Mesothelial cell of epicardium (in vitro differentiated cells): ENCODE measurements at places on chromosomes 6 and 20.

- DNase-seq: no peak
Observed at GRCh38 chr6:35728683-35729678, 7.9 kb upstream of the ARMC12 start.

GRCh38 chr20:25000268-25000801 lies 7.8 kb upstream of the APMAP start:
- peak; percentile 71 for DNase-seq

GRCh38 chr6:111823831-111824607 lies 49.2 kb downstream of the FYN start:
- DNase-seq: no peak

DNA sequence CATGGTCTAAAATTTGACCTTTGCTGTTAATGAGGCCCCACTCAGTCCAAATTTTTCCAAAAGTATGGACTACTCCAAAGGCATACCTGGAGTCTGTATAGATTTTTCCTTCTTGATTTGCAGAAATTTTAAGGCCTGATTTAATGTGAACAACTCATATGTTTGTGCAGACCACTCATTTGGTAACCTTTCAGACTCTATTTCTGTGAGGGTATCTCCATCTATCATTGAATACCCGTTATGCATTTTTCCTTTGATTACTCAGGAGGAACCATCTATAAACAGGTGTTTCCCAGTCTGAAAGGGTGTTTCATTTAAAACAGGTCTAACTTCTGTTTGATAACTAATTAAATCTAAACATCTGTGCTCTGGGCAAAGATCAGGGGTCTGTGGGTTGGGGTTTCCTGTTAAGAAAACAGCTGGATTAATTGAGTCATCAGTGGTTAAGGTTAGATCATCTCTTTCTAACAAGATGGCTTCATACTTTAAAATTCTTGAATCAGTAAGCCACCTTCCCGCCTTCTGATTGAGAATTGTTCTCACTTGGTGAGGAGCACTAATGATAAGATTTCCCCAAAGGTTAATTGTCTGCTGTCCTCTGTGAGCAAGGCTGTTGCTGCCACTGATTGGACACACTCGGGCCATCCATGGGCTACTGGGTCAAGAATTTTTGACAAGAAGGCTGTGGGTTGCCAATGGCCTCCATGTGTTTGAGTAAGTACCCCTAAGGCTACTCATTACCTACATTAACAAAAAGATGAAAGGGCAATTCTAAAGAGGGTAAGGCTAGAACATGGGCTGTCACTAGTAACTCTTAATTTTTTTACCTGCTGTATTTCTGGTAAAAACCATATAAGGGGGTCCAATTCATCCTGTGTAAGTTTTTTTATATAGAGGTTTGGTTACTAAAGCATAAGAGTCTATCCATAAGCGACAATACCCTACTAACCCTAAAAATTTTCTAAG lies 24.1 kb downstream of the HLA-B start:
- no peak for DNase-seq

DNA sequence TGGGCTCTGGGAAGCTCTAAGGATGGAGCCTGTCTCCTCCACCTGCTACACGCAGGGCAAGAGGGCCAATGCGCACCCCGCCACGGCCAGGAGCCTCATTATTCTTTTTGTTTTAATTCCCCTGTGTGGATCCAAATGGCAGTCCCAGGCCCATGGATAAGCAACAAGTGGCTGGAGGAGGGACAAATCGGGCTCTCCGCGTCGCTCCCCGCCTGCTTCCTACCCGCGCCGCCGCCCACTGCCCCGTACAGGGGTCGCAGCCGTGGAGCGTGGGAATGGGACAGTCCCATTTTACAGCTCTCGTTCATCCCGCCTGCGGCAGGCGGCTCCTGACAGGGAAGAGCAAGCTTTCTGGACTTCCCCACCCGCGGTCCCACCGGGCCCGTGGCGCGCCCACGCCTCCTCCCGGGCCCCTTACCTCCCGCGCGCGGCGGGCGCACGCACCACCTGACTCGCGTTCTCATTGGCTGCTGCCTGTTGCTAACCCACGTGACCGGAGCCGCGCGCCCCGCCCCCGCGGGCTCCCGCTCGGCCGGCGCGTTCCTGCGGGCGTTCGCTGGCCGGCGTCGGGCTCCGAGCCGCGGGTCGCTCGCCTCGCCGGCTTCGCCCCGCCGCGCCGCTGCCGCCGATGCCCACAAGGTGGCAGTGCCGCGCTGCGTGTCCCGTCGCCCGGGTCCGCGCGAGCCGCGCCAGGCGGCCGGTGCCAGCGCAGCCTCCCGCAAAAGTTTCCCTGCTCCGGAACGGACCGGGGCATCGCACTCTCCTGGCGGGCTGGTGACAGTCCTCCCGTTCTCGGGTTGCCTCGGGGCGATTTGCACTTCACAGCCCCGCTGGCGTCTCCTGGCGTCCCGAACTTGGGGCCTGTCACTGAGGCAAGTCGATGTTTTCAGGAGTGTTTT lies 93.3 kb downstream of the CD83 start:
- peak; percentile 88 for DNase-seq

DNA sequence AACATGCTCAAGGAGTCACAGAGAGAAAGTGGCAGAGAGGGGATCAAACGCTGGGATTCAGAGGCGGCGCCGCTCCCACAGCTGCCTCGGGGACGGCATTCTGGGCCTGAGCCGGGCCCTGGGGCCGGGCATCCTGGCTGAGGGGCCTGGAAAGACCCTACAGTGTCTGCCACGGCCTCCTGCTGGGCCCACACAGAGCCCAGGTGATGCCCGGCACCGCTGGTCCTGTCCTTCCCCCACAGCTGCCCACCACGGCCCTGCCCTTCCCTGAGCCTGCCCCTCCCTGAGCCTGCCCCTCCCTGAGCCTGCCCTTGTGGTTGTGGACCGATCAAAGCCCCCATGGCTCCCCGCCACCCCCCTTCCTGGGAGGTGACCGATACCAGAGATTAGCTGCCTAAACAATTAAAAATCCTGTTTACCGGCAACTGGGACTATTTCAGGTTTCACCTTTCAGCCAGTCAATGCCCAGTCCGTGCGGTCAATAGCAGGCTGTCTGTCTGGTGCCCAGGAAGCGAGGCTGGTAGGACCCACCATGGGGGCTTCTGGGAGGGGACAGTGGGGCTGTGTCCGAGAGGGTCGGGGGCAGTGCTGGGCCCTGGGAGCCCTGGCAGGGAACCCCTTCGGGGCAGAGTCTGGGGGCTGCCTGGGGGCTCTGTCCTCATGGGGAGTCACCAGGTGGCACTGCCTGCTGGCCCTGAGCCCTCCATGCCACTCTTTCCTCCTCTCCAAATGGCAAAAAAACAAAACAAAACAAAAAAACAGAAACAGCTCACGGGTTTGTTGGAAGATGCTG lies 55.4 kb upstream of the GATA5 start:
- no peak for DNase-seq

GRCh38 chr6:148884461-148884860 lies 137.6 kb downstream of the UST start:
- DNase-seq: no peak

GRCh38 chr6:87806635-87807034 lies 104.6 kb upstream of the AKIRIN2 start:
- no peak for DNase-seq

DNA sequence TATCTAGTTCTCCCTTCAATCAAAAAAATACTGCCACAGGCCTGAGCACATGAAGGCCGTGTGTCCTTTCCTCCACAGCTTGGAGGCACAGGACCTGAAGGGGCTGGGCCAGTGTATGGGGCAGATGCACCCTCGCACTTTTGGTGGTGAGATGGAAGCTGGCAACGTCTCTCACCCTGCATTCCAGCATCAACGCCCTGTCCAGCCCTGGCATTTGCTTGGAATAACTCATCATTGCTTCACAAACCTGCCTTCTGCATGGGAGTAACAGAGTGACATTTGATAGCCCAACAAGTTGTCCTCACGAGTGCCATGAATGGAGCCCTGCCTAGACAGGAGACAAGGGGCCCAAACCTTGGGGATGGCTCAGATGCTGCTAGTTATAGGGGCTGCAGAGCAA lies 257.9 kb downstream of the SMOC2 start:
- no peak for DNase-seq

GRCh38 chr20:39946931-39947330 lies 742.1 kb downstream of the MAFB start:
- DNase-seq: no peak

- DNase-seq: no peak
Observed at GRCh38 chr6:90241229-90241880, 55.3 kb downstream of the BACH2 start.

- DNase-seq: no peak
Observed at GRCh38 chr20:16926626-16927430, 178.7 kb downstream of the OTOR start.

DNA sequence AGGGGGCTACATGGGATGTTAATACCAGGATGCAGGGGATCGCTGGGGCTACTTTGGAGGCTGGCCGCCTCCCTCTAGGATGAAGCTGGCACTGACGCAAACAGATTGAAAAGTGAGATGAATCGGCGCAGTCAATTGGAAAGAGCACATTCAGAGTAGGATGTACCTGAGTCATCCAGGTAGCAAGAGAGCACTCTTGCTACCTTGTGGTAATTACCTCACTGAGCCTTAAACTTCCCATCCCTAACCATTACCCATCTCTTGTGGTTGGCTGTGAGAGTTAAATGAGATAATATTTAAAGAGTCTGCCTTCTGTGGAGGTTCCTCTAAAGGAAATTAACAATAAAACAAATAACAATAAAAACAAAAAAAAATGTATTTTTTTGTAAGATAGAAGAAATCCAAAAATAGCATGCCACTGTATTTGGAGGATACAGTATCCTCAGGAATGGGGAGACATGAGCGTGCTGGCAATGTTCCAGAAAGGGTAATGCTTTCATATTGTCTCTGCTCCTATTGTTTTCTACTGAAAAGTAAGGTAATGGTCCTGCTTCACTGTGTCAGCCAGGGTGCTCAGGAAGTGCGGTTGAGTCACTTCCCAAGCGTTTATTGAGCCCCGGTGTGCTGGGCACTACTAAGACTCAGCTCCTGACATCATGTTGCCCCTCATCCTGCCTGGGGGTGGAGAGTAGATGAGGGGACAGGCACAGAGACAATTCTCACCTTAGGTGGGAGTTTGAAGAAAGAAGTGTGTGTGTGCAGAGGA lies 301.1 kb downstream of the EYA4 start:
- no peak for DNase-seq

- no peak for DNase-seq
Observed at GRCh38 chr20:48841875-48842529, 14.2 kb upstream of the PREX1 start.

DNA sequence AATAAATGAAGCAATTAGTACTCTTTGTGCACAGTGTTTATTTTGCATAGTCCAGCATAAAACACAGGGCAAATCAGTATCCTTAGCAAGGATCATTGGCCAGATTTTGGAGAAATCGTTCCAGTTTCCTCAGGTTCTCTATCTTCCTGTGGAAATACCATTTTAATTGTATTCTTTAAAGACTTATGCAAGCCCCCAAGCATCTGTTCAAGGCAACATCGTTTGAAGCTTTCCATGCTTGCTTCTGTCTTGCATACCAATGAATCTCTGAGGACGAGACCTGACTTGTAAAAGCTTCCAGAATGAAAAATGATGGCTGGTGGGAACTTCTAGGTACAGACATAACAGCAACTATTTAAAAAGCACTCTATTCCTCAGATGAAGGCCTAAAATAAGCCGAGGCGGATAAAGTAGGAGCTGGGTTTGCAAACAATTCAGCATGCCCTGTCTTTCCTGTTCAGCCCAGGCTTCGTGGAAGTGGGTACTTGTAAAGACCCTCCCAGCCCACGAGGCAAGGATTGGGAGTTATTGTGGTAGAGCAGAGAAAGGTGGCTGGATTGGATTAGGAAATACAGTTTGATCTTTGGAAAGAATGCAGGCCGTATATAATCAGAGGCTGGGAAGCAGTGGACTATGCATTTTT lies 21.6 kb downstream of the NRSN1 start:
- no peak for DNase-seq

DNA sequence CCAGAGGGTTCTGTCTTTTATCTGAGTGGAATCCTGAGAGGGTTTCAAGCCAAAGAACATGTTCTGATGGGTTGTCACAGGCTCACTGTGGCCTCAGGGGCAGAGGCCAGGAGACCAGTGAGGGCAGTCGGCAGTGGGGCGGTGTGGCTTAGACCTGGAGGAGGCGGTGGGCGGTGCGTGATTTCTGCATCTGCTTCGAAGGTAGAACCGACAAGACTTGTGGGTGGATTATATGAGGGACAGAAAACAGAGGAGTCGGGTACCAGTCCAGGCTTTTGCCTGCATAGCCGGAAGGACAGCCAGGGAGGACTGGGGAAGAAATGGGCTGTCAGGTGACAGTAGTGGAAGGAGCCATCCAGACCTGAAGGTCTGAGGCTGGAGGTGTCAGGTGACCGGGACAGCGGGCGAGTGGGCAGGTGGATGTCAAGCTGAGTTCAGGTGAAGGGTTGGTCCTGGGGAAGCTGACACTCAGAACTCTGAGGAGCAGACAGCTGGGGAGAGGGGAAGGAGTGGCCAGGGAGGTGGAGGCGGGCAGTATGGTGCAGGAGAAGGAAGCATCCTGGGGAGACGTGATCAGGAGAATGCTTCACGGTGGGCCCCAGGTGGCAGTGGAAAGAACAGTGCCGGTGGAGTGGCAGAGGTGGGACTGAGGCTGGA lies 3.1 kb downstream of the CTSZ start:
- DNase-seq: no peak

GRCh38 chr6:25309886-25310285 lies 30.7 kb downstream of the CARMIL1 start:
- no peak for DNase-seq

DNA sequence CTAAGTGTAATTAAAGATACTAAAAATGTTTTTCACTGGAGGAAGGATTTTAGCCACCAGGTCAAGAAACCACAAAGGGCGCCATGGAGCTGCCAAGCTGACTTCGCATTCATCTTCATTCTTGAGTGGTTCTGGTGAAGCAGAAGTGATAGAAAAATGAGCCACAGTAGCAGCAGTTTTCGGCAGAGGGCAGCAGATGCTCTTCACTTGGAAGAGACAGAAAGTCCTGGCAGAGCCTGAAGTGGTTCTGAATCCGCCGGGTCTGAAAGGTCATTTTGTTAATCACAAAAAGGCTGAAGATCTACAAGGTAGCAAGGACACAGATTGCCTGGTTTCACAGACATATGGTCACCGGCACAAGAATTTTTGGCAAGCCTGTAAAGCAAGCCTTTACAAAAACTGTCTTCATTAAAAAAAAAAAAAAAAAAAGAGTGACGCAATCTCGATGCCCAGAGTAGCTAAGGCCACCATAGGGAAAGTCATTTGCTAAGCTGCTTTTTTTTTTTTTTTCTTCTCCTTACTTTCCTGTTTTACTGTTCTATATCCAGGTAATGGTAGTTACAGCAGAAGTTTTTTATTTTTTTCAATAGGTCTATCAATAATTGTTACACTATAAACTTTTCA lies 345.1 kb upstream of the AGPAT4 start:
- DNase-seq: no peak

DNA sequence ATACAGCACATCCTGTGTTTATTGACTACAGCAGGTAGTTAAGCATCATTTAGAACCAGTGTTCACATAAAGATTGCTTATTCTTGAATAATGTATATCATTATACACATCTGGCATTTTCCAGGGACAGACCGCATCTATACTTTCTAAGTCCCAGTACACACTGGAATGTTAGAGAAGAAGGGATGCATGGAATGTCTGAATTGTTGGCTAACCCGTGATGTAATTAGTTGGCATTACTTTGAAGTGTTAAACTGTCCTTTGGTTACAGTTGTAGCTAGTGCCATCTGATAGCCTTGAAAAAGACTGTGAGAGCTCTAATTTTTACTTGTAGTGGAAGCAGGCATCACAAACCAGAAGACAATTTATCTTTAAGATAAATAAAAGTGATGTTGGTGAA lies 29.8 kb upstream of the MCHR2 start:
- DNase-seq: no peak
